ENCODE measurements at places on chromosomes 1 and 21.

GRCh38 chr1:91502672-91503184 lies 2.1 kb downstream of the CDC7 start:
- DNase-seq = no peak

- no peak for DNase-seq
Observed at GRCh38 chr1:177249231-177249630, 78.5 kb downstream of the BRINP2 start.

- DNase-seq = no peak
Observed at GRCh38 chr1:49397086-49397485, 620.4 kb upstream of the BEND5 start.

DNA sequence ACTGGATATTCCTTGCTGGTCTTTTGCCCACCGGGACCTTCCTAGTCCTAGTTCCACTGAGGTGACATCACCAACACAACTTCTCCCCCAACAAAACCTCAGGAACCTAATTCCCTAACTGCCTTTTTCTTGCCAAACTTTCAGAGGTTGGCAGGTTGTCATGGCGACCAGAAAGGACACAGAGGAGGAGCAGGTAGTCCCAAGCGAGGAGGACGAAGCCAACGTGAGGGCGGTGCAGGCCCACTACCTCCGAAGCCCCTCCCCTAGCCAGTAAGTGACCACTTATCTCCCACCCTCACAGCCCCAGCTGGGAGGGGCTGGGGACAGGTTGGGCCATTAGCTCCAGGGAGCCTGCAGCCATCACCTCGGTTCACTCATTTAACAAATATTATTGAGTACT lies 815 bp downstream of the STYXL2 start:
- DNase-seq = no peak

DNA sequence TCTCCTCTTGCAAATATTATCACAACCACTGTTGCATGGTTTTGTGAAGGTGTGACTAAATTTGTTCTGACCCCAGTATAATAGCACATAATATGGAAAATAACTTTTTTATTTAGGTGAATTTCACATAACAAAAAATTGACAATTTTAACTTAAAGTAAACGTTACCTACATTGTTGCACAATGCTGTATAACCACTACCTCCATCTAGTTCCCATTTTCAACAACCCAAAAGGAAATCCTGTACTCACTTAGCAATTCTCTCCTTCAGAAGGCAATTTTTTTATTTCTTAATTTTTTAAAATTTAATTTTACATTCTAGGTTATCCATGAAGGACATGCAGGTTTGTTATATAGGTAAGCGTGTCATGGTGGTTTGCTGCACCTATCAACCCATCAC lies 95.2 kb downstream of the KCNJ6 start:
- no peak for DNase-seq

DNA sequence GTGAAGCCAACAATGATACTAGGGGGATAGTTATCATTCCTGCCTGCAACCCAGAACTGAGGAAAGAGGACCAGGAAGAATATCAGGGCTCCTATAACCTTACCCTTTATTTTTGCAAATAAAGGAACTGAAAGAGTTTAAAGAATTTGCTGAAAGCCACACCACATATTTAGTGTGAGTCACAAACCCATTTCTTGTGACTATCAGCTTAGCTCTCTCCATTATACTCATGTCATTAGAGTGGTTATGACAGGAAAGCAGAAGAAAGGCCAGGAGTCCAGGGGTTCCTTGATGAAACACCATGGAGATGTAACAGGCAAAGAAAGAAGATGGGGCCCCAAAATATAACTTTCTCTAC lies 141.1 kb upstream of the SAMSN1 start:
- DNase-seq = no peak

GRCh38 chr1:24501371-24502064 lies 1.1 kb upstream of the RCAN3 start:
- DNase-seq = no peak

DNA sequence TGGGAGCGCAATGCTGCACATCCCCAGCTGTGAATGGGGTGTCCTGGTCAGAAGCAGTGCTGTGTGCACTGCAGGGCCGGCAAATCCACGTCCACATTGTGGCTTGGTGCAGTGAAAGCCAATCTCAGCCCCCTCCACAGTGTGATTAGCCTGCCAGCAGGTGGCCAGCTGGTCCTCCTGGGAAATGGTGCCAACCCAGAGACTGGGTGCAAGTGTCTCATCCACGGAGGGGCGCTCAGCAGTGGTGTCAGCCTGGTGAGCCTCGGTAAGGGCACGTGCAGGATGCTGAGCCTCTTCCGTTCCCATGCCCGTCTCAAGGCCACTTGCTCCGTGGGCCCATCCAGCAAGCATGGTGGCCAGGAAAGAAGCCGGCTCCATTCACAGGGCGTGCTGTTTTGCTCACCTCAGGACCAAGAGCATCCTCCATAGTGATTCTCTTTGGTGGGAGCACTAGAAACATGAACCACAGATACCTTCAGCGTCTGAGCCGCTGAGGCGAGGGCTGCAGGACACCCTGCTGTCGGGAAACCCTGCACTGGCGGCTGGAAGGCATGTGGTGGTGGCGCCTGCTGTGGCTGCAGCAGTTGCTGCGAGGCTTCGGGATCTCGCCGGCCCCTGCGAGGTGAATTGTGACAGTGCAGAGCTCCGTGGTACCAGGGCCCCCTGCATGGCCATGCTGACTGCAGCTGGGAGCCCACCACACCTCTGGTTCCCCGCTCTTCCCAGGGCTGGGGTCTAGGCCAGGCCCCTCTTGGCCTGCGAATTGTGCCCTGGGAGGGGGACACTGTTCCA lies 2.0 kb upstream of the SMYD3 start:
- no peak for DNase-seq

- no peak for DNase-seq
Observed at GRCh38 chr1:58437623-58438022, 108.9 kb downstream of the OMA1 start.

GRCh38 chr21:44759628-44760285 lies 41.9 kb downstream of the UBE2G2 start:
- peak; percentile 55 for DNase-seq

DNA sequence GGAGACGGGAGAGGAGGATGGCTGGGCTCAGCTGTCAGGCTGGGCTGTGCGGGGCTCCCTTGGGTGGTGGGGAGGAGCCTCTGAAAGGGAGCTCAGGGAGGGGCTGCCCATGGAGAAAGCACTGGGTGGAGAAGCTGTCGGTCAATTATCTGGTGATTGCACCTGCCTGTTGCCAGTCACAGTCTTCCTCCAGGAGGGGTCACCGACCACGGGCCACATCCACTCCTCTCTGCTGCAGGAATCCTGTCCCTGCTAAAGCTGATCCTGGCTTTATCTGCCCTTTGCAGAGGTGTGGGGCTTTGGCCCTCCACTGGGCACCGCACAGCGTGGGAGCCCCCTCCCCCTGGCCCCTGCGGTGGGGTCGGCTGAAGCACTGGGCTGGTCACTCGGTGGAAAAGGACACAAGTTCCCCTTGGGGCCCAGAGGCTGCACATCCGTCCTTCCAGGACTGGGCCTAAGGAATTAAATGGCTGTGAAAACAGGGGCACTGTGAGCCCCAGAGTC lies 21.8 kb upstream of the COL18A1 start:
- DNase-seq = no peak

- no peak for DNase-seq
Observed at GRCh38 chr1:23756676-23757075, 13.4 kb downstream of the ELOA start.

GRCh38 chr1:62213075-62213914 lies 18.6 kb downstream of the L1TD1 start:
- no peak for DNase-seq

- DNase-seq = no peak
Observed at GRCh38 chr1:218317061-218317460, 28.1 kb upstream of the TGFB2 start.

GRCh38 chr1:113950908-113951307 lies 21.8 kb downstream of the HIPK1 start:
- DNase-seq = no peak

- DNase-seq = no peak
Observed at GRCh38 chr21:34157521-34157920, 84.1 kb downstream of the MRPS6 start.

- DNase-seq = no peak
Observed at GRCh38 chr21:26679284-26679683, 106.2 kb upstream of the CYYR1 start.

DNA sequence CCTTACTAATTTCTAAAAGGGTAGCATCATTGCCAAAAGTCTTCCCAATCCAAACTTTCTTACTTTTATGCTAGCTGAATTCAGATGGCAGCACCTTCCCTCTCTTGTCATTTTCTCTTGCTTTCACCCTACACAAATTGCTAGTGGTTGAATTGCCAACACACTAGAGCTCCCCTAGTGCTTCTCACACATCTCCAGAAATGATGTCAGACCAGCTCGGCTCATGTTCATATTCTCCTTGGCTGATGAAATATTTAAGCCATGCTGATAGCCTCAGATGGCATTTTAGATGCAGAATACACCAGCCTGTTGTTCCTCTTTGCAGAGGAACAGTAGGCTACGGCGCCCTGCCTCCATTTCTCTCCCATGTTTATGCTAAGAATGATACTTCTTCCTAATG lies 256.9 kb downstream of the PTBP2 start:
- DNase-seq = no peak

DNA sequence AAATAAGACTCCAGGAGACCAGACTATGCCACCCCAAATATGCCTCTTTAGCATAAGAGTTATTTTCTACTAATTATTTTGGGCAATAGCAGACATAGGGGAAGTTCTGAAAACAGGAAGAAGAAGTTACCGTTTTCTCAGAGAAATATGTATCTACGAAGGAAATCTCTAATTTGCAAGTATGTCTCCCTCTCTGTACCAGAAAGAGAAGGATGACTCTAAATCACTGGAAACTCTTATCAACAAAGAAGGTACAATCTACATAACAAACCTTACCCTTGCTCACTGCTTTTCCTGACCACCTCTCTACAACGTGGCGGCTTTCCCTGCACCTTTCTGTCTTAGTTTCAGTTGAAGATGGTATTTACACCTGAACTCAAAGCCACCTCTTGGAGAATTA lies 49.0 kb downstream of the OMA1 start:
- DNase-seq = no peak

DNA sequence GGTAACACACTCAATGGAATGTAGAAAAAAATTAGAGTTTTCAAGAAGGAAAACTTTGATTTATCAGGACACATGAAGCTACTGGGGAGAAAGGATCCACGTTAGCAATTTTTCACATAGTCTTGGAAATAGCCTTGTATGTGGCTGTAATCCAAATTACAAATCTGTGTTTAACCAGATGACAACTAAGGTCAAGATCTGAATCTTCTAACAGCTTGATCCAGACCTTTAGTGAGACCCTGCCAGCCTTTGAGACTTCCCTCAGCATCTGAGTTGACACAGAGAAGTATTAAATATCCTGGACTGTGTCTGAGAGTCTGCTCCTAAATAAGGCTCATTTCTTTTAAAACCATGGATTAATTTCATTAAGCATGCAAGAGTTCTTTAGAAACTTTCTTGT lies 135.9 kb upstream of the KCNK2 start:
- no peak for DNase-seq

- DNase-seq = no peak
Observed at GRCh38 chr1:21857840-21858670, 46.0 kb downstream of the LDLRAD2 start.

- DNase-seq = no peak
Observed at GRCh38 chr1:207605444-207606361, 39.2 kb upstream of the CR1L start.

GRCh38 chr1:53454019-53454418 lies 5.2 kb upstream of the DMRTB1 start:
- DNase-seq = no peak

- no peak for DNase-seq
Observed at GRCh38 chr1:192609110-192610079, 26.6 kb upstream of the RGS13 start.

- no peak for DNase-seq
Observed at GRCh38 chr1:12678350-12678749, 34.5 kb downstream of the AADACL4 start.
